ENCODE measurements at places on chromosomes 16 and 17. TPM values are rescaled to one million over a fixed set of nuclear protein-coding genes. Genes with fewer than 3 reads are reported as not detected.
A peak's percentile ranks its signal among the peaks of the same experiment; 100 is the strongest.

The CDH3 gene
- not detected for total RNA-seq

The CACNG3 gene
- not detected for total RNA-seq

The LUC7L gene
- 105 TPM for total RNA-seq

The RNF112 gene
- 0.05 TPM for total RNA-seq

The LAT gene
- 1.8 TPM for total RNA-seq

The CLCN7 gene
- 70.7 TPM for total RNA-seq

The NOD2 gene
- total RNA-seq, result 0.31 TPM

The UMOD gene
- total RNA-seq, result not detected

The HOXB8 gene
- 13.8 TPM for total RNA-seq

DNA sequence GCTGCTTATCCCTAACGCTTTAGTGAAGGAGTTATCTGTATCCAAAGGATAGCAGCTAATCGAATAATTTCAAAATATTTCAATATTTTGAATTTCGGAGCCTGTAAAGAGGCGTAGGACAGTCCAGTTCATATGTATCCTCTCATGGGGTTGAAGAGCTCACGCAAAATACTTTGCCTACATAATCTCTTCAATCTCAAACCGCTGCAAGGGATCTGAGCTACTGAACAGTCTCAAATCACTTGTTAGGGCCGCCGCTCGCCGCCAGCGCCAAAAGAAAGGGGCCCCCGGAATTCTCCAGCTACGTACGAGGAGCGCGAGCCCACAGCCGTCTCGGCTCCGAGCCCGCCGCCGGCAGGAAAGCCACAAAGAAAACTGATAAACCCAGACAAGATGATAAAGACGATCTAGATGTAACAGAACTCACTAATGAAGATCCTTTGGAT lies 601 bp upstream of the RFWD3 start:
- no peak for DNase-seq

DNA sequence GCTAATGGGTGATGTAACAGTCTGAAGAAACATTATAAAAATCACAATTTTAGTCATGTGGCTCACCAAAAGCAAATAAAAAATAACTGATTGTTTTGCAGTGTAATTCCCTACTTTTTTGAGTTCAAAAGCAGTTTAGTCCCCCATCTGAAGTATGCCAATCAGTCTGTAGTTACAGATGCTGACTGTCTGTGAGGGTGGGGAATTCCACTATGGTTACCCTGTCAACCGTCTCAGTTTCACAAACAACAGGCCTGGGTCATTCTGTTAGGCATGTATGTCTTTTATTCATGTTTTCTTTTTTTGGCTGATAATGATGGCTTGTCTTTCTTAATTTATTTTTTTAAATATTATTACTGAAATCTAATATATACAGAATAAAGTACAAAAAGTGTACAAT lies 69.3 kb downstream of the STXBP4 start:
- DNase-seq, result no peak

- DNase-seq, result no peak
Measured at GRCh38 chr17:29166507-29166887, 13.7 kb downstream of the MYO18A start.

- DNase-seq, result no peak
Measured at GRCh38 chr17:28173031-28173561, 130.6 kb downstream of the NLK start.

GRCh38 chr16:88814144-88814502 lies 2.4 kb upstream of the APRT start:
- no peak for DNase-seq

- DNase-seq, result no peak
Measured at GRCh38 chr16:88460496-88461330, 7.6 kb downstream of the ZFPM1 start.

GRCh38 chr17:77473615-77474226 lies 333.0 kb downstream of the SEC14L1 start:
- no peak for DNase-seq

DNA sequence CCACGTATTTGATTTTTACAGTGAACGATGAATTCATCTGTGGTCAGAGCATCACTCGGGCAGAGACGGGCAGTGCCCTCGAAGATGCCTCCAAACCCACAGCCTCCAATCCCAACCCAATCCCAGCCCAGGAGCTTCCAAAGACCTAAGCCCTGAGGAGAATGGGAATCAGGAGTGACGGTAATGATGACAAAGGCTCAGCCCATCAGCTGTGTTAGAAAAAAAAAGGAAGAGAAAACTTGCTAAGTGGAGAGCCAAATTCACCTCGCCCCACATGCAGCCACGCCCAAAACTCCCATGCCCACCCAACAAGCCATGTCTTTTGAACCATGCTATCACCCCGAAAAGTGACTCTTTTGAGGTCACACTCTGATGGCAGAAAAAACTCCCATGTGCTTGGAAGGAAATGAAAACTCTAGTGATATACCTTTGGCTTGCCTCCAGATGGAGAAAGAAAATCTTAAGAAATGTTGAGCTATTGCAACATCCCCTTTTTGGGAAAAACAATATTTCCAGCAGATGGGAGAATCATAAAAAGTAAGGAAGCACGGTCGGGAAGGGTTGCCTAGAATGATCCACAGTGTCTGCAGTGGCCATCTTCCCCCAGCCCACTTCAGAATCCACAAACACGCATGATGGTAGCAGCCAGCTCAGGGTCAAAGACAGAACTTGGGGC lies 37.7 kb downstream of the XYLT1 start:
- DNase-seq, result peak; percentile 10

GRCh38 chr16:85798901-85799496 lies 345 bp downstream of the EMC8 start:
- DNase-seq, result peak; percentile 15

- no peak for DNase-seq
Measured at GRCh38 chr16:16908077-16908476, 529.1 kb downstream of the NPIPA7 start.

DNA sequence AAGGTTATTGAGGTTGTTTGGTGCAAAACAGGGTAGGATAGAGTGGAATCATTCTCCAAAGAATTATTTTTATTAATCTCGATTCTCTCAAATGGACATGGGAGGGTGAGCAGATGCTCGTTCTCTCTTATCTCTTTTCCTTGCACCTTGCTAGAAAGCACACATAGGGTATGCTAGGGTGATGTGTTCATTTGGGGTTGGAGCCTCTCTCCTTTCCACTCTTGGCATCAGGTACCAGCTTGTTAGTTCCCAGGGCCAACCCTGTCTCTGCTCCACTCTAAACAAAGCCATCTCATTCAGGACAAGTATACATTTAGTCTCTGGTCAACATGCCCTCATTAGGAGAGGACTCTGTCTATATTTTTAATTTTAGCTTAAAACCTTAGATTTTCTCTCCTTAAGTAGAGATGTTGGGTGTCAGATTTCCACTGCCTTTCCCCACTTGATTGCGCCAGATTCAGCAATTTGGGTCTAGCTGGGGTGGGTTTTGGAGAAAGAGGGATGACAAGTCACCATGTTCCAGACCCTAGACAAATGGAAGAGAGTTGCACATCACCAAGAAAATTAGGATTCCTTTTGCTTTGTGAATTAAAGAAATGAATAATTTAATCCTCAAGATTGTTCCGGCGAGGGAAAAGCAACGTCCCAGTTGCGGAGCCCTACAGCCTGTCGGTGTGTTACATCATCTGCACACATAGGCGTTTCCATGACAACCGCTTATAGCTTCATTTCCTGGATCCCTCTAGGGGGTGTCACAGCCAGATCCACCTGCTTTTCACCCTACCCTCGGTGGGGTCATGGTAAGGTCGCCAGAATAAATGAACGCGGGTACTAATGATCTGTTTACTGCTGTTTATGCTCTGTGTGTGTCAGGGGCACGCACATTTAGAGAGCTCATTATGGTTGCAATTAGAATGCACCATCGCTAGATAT lies 41.6 kb downstream of the SNX11 start:
- no peak for DNase-seq

DNA sequence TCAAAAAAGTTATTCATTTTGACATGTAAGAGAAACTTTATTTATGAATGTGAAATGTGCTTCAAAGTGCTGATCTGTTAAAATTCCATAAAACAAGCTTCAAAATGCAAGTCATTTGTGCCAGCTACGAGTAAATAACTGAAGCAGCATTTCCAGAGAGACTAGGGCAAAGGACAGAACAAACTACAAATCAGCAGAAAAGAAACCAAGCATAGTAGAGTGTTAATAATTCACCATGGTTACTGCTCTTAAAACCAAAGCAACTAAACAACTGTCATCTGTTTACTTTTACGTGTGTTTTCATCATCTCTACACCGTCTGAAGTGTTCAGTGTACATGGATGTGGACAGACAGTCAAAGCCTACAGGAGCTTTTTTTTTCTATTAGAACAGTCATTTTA lies 1.6 kb upstream of the ASPA start:
- DNase-seq, result no peak

DNA sequence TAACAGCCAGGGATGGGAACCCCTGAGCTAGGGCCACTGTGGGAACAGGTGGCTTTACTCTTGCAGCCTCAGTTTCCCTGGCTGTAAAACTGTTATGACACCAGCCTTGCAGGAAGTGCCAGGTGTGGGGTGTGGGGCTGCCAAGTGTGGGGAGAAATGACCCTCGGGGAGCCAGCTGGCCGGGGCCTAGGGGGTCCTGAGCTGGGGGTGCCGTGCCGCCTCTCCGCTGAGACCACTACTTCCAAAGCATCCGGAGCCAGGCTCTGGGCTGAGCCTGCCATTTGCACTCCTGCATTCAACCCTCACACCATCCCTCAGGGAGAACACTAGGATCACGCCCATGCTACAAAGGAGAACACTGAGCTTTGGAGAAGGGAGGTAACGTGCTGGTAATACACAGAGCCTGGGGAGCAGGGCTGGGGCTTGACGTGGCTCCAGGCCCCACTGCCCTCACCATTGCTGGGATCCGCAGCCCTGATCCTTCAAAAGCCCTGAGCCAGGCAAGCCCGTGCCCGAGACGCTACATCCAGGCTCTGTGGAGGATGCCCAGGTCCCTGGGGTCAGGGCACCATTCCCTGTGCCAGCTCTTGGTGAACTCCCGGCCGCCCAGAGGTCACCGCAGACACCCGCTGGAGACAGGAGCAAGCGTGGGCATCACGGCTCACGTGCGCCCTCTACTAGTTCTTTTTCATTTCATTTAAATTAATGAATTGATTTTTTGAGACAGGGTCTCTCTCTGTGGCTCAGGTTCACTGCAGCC lies 28.8 kb upstream of the GINS2 start:
- peak; percentile 73 for DNase-seq

DNA sequence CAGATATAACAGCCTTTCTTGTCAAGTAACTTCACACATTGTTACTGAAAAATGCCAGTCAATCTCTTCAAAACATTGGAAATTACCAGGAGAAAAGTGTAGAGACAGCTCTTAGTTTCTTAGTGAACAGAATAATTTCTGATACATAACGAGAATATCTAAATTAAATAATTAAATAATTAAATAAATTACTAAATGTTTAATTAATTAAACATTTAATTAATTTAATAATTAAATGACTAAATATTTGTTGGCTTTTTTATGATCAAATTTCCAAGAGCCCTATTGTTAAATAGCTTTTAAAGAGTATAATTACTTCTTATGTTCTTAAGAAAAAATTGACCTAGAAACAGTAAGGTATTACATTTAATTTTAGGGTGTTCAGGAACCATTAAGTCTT lies 129.6 kb downstream of the SSH2 start:
- DNase-seq, result no peak

- DNase-seq, result no peak
Measured at GRCh38 chr16:85361441-85362118, 249.3 kb upstream of the CIBAR2 start.

- DNase-seq, result peak; percentile 76
Measured at GRCh38 chr17:69913616-69914015, 161.4 kb upstream of the KCNJ16 start.

GRCh38 chr16:60203525-60204124 lies 1469.5 kb upstream of the GOT2 start:
- peak; percentile 41 for DNase-seq

DNA sequence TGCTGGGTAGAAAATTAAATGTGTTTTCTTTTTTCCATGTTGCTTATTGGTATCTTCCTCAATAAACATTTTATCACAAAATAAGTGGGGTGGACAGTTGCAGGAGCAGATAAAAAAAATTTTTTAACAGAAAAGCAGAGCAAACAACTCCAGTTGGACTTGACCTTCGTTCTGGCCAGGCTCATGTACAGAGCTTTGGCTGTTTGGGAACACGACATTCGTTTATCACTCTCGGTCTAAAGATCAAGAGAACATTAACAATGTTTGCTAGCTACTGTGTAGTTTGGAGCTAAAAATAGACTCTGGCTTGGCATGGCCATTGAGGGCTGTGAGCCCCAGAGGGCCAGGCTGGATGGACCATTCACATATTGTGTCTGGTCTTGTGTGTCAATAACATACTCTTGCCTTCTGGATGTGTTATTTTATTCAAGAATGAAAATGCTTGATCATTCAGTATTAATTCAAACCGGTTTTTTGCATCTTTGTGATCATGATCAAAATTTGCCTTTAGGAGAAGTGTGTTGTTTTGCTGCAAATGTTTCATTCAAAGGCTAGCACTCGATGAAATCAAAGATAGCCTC lies 56.6 kb downstream of the TMEM186 start:
- peak; percentile 9 for DNase-seq

Data from myocyte (in vitro differentiated cells).